Activated CD8-positive, alpha-beta memory T cell treated with anti-CD3 and anti-CD28 coated beads, Interleukin-2, amount 10 ng/mL, durations not matched to agents 7 days and 5 days (primary cell): ENCODE measurements at places on chromosomes 5 and 9.

DNA sequence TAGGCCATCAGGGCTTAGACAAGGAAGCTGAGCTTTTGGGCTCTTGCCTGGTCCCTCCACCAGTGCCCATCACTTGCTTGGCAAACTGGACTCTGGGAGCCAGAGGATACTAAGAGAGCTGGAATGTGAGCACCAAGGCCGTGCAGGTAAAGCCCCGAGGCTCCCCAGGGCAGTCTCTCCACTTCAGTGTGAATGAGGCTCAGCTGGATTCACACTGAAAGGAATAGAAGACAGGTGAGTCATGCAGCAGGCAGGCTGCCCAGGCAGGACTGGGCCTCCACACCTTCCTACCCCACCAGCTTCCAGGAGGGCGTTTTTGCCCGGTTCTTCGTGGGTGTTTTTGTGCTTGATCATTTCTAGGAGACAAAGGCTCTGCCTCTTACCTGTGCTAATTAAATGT, 7.3 kb upstream of the CTSV start:
- no peak for DNase-seq

DNA sequence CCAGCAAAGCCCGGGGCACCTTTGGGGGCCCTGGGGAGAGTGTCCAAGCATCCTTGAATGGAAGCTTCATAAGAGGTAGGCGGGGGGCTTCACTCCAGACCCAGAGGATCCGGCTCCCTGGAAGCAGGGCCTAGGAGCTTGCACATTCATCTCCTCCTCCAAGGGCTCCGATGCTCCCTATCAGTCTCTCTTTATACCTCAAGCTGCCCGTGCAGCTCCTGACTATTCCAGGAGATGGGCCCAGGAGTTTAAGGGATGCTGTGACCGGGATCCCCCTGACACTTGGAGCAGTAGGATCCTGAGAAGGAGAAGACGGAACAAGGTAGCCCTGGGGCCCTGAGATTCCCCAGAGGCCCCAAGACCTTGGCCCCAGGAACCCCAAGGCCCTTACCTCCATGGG, 25.9 kb downstream of the CSF1R start:
- DNase-seq: no peak

- no peak for DNase-seq
Observed at GRCh38 chr5:16538006-16538405, 72.4 kb upstream of the ZNF622 start.

- DNase-seq: no peak
Observed at GRCh38 chr5:32394981-32395380, 49.6 kb downstream of the ZFR start.

GRCh38 chr9:72977670-72978069, 24.8 kb upstream of the ALDH1A1 start:
- no peak for DNase-seq

- no peak for DNase-seq
Observed at GRCh38 chr5:180626661-180627385, 22.6 kb downstream of the FLT4 start.

DNA sequence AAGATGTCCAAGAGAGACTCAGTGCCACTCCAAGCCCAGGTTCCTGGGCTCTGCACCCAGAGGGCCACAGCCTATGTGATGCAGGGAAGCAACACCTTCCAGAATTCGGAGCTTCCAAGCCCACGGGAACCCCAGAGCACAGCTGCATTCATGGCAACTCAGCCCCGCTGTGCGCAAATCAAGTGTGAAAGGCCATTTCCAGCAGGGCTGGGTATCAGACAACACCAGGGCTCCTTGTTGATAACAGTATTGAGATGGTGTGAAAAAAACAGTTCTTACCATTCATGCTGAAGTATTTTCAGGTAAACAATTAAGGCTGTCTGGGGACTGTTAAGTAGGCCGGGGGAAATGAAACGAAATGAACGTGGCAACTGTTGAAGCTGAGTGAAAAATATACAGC, 10.1 kb downstream of the ROR2 start:
- no peak for DNase-seq

DNA sequence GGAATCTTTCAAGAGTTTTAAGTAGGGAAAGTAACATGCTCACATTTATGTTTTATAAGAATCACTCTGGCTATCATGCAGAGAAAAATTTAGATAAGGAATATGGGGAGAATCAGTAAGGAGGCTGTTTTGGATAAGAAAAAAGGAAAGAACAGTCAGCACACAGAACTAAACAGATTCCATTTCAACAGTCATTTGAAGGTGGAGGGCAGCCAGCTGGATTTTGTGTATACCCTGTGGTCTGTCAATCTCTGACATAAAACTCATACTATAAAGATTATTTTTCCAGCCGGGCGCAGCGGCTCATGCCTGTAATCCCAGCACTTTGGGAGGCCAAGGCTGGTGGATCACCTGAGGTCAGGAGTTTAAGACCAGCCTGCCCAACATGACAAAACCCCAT, 64.2 kb downstream of the PCA3 start:
- DNase-seq: no peak

DNA sequence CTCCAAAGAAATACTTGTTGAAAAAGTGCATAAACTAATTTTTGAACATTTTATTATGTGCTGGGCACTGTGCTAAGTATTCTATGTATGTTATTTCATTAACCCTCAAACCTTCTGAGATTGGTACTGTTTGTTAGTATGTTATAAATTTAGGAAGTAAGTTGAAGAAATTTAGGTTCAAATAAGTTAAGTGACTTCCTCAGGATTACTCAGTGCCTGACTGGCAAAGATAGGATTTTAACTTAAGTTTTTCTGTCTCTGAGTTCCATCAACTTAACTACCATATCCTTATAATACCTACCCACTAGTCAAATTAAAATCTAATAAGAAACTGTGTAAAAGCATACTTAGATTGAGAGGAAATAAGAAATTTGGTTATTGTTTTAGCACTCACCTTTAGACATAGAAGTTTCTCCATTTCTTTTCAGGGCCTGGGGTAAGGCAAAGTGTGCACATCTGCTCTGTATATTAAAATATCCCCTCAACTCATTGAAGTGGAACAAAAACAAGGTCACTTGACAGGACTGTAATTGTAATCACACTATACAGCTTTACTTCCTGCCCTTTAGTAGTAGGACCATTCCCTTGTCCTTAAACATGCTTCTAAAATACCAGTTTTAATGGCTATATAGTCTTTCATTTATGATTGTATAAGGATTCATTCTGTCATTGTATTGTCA, 15.2 kb downstream of the TGFBR1 start:
- no peak for DNase-seq

GRCh38 chr9:98625728-98626127, 83.0 kb downstream of the GABBR2 start:
- DNase-seq: no peak

GRCh38 chr9:130159057-130159456, 13.1 kb upstream of the NCS1 start:
- no peak for DNase-seq
